ENCODE measurements at places on chromosomes 5 and 9.
A peak's percentile ranks its signal among the peaks of the same experiment; 100 is the strongest.

DNA sequence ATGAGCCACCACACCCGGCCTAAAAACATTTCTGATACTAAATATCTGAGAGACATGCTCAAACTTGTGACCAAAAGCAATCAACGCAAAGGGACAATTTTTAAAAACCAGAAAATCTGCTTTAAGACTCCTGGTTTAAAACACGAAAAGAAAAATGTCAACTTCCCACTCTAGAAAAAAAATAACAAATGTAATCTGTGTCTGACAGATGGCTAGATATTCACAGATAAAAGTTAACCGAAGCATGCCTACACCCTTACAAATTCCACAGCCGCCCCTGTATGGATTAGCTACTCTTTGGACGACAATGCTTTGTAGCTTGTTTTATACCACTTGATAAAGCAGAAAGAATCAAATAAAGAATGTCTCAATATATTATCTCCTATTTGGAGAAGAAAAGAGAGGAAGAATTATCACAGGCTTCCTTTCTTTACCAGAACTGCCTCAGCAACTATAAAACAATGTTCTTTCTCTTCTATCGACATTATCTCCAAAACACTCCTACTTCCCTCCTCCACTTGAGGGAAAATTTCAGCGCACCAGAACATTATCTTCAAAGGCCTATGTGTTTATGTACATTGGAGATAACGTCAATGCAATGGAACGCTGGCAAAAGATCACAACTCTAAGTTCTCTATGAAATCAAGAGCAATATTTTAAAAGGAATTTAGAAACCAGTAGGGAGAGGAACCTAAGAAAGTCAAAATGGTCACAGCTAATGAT lies 26.2 kb downstream of the CEMIP2 start:
- DNase-seq: no peak

- DNase-seq: no peak
Measured at GRCh38 chr9:89695441-89695891, 90.7 kb downstream of the GADD45G start.

GRCh38 chr5:162288647-162289296 lies 221.2 kb downstream of the GABRG2 start:
- DNase-seq: no peak

GRCh38 chr9:69299826-69300225 lies 25.2 kb upstream of the ENTREP1 start:
- DNase-seq: no peak

DNA sequence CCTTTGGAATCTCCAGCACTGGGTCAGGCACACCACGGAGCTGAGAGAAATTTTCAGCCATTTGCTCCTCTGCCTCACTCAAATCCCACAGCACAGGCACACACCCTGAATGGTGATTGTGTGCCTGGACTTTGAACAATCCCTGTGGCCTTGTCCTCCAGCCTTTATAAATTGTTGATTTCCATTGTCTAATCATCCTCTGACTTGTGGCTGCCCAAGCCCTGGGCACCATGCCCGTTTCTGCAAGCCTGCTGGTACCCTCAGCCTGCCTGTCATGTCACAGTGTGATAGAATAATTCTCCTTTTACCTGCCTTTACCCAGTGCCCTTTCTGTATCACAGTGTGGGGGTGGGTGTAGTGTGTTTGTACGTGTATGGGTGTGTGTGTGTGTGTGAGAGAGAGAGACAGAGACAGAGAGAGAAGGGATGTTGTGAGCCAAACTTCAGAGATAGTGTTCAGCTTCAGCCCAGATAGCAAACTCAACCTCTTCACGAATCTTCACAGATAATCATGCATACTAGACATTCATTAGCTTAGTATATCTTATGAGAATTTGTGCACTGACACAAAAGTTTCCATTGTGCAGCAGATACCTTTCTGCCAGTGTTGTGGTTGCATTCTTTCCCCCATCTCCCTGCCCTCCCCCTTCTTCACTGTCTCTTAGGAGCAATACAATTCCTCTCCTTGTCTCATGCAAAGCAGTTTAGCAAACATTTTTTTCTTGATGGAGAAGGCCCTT lies 27.8 kb upstream of the SLC44A1 start:
- DNase-seq: no peak

DNA sequence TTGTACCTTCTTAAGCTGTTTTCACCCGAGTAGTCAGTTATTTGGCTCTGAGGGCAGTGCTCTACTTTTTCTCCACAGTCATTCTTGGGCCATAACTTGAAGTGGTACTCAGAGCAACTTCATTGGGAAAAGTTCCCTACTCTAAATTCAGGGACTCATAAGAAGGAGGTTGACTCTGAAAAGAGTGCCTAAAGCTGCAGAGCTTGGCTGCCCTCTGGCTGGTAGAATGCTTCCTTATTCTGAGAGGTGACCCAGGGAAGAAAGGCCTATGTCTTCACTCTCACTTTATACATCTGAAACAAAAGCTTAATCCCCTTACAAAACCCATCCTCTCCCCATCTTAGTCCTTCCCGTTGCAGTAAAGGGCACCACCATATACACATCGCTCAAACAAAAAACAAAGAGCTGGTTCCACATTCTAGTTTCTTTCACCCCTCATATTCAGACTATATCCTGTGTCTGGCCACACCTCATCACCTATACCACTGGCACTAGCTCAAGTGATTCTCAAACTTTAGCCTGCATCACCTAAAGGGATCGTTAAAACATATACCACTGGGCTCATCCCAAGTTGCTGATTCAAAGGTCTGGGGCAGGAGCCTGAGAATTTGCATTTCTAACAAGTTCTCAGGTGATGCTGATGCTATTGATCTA lies 7.9 kb downstream of the IGIP start:
- DNase-seq: no peak

GRCh38 chr9:137784046-137784445 lies 93.5 kb upstream of the CACNA1B start:
- DNase-seq: no peak

DNA sequence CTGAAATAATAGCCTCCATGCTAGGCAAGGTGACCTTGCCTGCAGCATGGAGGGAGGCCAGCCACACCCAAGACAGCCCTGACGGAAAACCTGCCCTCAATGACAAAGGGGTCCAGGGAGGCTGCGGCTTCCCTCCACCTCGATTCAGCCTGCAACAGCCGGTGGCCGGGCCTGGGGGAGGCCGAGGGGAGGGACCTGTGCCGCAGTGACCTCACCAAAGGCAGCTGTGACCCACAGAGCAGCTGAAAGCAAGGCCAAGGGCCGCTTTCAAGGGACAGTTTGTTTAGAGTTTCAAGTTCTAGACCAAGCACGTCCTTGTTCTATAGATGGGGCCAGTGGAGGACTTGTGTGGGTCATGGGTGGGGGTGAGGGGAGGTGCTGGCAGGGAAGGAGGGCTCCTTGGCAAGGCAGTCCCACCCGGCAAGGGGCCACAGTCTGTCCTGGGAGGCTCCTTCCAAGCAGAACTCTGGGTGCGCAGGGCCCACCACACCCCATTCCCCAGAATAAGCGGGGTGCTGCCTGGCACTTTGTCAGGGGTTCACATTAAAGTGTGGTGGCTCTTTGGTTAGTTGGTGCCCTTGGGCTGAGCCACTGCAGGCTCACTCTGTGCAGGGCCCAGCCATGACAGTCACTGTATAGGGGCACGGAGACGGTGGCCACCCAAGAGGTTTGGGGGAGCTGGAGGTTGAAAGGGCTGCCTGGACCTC lies 226.5 kb downstream of the FANCC start:
- DNase-seq: no peak

- DNase-seq: no peak
Measured at GRCh38 chr5:42507451-42508097, 84.3 kb downstream of the GHR start.

DNA sequence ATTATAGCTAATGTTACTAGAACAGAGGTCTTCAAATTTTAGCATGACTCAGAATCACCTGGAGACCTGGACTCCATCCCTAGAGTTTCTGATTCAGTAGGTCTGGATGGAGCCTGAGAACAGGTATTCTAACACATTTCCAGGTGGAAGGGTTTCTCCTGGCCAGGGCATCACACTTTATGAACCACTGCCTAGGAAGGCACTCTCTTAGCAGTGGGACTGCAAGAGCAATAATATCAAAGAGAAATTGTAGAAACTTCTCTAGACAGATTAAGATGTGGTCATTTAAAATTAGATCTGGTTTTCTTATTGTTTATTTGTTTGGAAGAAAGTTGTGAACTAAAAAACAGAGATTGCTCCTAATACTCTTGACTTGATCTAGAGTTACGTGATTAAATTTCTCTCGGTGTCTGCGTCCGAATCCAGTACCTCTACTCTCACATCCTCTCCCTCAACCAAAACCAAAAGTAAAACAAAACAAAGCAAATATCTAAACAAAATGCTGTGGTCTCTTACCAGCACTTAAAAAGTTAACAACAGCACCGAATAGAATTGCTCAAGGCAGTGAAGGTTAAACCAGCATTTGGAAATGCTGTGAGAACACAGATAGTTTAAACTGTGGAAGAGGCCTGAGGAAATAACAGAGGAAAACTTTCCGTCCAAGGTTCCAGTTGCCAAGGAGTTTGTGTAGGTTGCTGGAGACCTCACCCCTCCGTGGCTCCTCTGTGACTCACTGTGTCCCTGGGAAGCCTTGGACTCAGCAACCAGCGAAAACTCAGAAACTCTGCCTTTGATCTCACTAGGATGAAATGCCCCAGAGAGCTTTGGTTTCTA lies 193.4 kb downstream of the ARRDC3 start:
- peak; percentile 53 for DNase-seq

GRCh38 chr9:89790542-89791109 lies 185.8 kb downstream of the GADD45G start:
- no peak for DNase-seq

GRCh38 chr9:98220911-98221310 lies 28.5 kb upstream of the CORO2A start:
- no peak for DNase-seq

DNA sequence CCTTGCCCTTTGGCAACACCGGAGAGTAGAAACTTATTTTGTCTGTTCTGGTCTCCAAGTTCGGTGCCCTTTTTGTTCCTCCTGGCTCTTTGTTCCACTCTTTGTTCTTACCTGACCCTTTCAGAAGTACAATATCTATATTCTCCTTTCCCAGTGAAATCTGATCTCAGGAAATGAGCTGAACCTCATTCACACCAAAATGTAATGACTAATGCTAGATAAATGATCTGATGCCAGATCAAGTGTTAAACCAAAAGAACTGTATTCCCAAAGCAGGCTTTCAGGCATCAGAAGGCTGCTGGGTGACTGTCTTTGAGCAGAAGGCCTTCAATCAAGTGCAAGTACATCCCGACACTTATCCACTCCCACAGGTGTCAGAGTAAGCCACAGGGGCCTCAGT lies 156.4 kb downstream of the SPOCK1 start:
- DNase-seq: no peak

DNA sequence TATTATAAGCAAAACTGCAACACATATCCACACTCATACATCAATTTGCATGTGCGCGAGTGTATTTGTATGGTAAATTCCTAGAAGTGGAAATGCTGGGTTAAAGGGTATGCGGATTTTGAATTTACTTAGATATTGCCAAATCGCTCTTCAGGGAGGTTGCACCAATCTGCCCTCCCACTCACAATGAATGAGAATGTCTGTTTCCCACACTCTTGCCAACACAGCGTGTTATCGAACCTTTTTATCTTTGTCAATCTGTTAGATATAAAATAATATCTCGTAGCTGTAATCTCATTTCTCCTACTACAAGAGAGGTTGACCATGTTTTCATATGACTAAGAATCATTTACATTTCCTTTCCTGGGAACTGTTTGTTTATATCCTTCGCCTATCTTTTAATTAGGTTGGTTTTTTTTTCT lies 35.7 kb downstream of the LHX2 start:
- no peak for DNase-seq

DNA sequence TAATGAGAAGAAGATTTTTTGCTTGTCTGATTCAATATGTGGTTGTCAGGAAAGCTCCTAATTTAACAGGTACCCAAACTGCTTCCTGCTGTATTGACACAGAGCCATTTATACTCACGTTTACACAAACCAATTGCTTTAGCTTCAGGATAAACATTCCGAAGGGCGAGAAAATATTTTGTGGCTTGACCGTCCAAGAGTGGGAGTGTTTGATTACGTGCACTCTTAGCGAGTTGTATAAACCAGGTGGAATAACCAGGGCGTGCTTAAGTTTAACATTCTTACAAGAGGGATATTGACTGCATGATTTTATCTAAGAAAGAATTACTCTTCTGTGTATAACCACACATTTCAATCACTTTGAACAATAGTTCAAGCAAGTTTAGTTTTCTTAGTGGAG lies 278.7 kb upstream of the TYRP1 start:
- no peak for DNase-seq

DNA sequence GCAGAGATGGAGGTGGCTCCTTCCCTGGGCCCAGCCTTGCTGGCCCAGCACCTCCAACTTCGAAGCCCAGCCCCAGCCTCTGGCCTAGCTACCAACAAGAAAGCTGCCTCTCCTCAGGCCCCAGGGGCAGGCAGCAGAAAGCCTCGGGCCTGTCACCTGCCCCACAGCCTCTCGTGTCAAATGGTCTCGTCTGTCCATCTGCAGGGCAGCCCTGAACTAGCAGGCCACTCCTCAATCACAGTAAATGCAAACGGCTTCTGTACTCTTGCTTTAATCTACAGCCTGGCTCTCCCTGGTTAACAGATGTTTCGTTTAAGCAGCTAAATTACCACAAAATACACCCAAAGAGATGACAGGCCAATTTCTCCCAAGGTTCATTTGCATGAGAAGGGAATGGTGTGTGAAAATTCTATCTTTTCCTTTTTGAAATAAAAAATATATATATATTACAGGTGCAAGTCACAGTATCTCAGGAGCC lies 21.5 kb downstream of the VAV2 start:
- DNase-seq: no peak

- no peak for DNase-seq
Measured at GRCh38 chr9:68653141-68653595, 51.9 kb upstream of the PIP5K1B start.

GRCh38 chr5:17230808-17231525 lies 13.5 kb downstream of the BASP1 start:
- no peak for DNase-seq

- DNase-seq: no peak
Measured at GRCh38 chr5:154260224-154260927, 69.8 kb downstream of the GALNT10 start.

GRCh38 chr9:16458696-16459420 lies 411.6 kb downstream of the BNC2 start:
- DNase-seq: no peak

DNA sequence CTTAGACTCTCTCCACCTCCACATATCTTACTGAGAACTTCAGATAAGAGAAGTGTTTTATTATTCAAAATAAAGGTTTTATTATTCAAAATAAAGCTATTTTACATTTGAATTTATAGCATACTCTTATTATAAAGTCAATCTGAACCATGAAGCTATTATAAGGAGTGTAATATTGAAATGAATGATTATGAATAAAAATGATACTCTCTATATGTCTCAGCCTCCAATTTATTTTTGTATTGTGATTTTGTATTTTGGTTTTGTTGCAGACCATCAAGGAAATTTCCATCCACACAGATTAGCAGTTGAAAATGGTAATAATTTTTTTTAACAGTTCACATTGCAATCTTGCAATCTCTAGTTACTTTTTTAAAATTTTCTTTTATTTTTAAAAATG lies 10.2 kb downstream of the FOCAD start:
- no peak for DNase-seq

GRCh38 chr5:31711935-31712592 lies 73.1 kb downstream of the PDZD2 start:
- no peak for DNase-seq
